Caco-2 (cell line): ENCODE measurements at places on chromosomes 16 and 17. TPM values are rescaled to one million over a fixed set of nuclear protein-coding genes. Genes with fewer than 3 reads are reported as not detected.

DNA sequence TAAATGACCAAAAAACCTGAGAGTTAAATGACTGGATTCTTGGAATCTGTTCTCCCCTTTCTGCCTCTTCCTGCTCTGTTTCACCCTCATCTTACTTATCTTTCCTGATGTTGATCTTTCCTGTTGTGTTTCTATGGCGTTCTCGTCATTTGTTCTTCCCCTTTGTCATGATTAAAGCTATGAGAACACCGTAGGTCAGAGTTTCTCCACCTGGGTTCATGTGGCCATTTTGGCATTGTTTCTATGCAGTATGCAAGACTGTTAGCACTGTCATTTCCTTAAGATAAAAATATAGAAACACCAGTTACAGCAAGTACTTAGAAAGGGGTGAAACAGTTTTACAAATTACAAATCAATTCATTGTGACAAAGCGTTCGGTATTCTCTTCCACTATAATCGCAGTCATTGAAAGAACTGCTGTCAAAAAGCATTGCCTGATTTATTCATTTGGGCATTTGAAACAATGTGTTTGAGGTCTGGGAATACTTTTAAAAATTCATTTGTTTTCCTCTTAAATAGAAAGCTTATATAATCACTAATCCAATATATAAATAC is 166.0 kb downstream of the PHKB start:
- DNase-seq, result no peak

DNA sequence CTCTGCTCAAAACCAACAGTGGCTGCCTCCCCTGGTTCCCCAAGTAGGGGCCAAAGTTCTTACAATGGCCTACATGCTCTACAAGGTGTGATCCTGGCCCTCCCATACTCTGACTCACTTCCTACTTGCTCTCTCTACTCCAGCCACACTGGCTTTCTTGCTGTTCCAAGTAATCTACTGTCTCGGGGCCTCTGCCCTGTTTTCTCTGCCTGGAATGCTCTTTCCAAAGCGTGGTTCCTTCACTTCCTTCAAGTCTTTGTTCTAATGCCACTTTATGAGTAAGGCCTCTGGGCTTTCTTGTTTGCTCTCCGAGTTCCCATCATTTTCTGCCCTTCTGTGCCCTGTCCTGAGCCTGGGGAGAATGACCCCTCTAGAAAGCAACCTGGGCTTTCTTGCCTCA is 4.1 kb upstream of the CDH3 start:
- DNase-seq, result no peak

- DNase-seq, result no peak
Measured at GRCh38 chr17:18331879-18332278, 16.8 kb downstream of the SMCR8 start.

- DNase-seq, result no peak
Measured at GRCh38 chr16:84874004-84874435, 54.2 kb downstream of the CRISPLD2 start.

GRCh38 chr17:61399131-61400065 is at the start of gene TBX2:
Gene TBX2, plus strand, starts transcription at chr17:61399843. Its CDS starts 334 bp downstream, at chr17:61400177.
- DNase-seq, result peak; percentile 89

Gene KCNH6
- not detected in 2 replicates for total RNA-seq

Gene TAT
- total RNA-seq, result not detected in 2 replicates

Gene PABPN1L
- not detected in 2 replicates for total RNA-seq

Gene TAC4
- total RNA-seq, result 10.8 and 17.1 TPM in 2 replicates
